ENCODE measurements at places on chromosomes 6 and 20. TPM values are rescaled to one million over a fixed set of nuclear protein-coding genes. Genes with fewer than 3 reads are reported as not detected.

GRCh38 chr6:130070326-130070725 is 51.9 kb downstream of the L3MBTL3 start:
- DNase-seq = no peak

GRCh38 chr6:140138311-140139010 is 764.0 kb upstream of the CITED2 start:
- DNase-seq = no peak

Gene CPNE5
- total RNA-seq = 0.69 TPM

Gene KCNK5
- 25.9 TPM for total RNA-seq

DNA sequence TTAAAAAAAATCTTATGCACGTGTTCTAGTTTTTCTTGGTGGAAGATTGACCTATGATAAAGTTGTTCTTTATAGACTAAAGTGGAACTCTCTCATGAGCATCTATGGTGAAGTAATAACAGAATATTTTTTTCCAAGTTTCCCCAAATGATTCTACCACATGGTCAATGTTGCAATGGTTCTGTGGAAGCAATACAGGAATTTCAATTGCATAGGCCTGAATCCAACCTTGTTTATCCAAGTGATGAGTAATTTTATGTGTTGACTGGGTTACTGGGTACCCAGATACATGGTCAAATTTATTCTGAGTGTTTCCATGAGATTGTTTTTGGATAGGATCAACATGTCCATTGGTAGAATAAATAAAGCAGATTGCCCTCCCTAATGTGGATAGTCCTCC is 581.5 kb downstream of the MMUT start:
- no peak for DNase-seq
